Fibroblast of skin of left biceps (primary cell): ENCODE measurements at places on chromosomes 7 and 10.

- DNase-seq, result no peak
Measured at GRCh38 chr10:84762754-84763394, 434.5 kb downstream of the CCSER2 start.

DNA sequence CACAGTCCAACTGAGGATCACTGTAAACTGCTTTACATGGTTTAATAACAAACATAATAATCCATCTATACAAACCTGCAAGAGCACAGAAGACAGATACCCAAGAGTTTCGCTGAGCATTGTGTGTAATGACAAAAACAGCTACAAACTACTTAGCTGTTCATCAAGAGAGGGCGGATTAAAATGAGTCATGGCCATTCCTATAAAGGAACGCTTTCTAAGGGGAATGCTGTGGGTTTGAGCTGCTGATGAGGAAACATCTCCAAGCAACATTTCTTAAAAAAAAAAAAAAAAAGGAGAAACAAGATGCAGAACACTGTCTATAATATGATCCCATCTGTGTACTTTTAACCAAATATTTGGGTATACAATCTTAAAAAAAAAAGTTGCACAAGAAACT, 33.8 kb downstream of the VOPP1 start:
- DNase-seq, result peak; percentile 86

- DNase-seq, result no peak
Measured at GRCh38 chr10:49318755-49319154, 19.8 kb downstream of the C10orf71 start.

DNA sequence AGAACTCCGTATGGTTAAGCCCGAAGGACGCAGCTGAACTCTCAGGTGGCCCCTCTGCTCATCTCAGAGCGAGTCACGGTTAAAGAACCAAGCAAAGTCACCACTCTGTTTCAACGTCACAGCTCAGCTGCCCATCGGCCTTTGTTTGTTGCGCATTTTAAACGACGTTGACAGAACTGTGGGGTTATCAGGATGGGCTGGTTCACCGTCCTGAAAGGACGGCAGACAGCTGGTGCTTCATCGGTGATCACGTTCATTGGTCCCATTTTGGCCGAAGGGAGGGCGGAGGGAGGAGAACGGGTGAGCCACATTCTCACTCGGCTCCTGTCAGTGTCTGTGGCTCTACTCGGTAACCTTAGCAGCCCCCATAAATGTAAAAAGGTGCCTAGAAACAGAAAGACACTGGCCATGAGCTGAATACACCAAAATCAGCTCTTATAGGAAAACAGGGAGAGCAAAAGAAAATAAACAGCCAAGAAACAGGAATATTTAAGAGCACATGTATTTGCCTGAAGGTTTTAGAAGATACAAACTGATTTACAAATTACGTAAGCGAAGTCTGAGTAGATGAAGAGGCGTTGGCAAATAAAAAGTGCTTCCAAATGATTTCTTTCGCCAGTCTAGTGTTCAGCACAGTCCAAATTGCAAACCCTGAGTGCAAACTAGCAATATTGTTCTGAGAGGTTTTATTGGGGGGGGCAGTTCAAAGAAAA, 8.4 kb downstream of the PRKAG2 start:
- no peak for DNase-seq

- no peak for DNase-seq
Measured at GRCh38 chr7:90877201-90877600, 281.1 kb downstream of the CDK14 start.

DNA sequence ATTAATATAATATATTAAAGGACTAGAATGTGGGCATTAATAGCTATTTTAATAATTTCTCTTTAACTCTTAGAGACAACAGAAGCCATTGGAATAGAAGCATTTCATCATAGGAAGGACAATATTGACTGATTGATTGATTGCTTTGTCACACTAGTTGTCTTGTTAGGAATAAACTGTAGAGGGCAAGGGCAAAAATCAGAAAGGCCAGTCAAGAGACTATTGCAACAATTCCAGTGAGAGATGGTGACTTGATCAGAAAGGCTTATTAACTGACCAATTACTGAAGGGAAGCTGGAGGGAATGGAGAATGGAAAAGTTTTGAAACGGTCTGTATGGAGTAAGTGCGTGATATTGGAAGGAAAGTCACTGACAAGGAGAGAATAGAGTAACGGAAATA, 87.3 kb downstream of the RUNDC3B start:
- DNase-seq, result no peak

DNA sequence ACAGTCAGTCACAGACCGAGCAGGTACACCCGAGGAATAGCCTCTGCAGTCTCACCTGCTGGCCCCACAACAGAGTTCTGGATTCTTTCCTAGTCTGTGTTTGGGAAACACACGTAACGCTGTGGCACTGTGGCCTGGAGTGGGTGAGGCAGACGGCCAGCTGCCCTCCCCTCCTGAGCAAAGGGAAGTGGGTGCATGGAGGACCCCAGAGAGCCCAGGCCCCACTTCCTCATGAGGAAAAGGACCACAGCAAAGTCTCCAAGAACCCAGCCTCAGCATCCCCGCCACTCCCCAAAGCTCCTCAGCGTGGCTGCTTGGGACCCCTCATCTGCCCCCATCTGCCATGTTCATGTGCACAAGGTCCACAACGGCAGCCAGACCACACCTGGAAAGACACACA, 530.2 kb downstream of the PTPRN2 start:
- DNase-seq, result no peak

- DNase-seq, result no peak
Measured at GRCh38 chr10:92848037-92848440, 281 bp upstream of the EXOC6 start.

GRCh38 chr10:8298896-8299570, 244.5 kb downstream of the GATA3 start:
- DNase-seq, result no peak

GRCh38 chr7:143892527-143893300, 9.3 kb downstream of the TCAF1 start:
- no peak for DNase-seq

DNA sequence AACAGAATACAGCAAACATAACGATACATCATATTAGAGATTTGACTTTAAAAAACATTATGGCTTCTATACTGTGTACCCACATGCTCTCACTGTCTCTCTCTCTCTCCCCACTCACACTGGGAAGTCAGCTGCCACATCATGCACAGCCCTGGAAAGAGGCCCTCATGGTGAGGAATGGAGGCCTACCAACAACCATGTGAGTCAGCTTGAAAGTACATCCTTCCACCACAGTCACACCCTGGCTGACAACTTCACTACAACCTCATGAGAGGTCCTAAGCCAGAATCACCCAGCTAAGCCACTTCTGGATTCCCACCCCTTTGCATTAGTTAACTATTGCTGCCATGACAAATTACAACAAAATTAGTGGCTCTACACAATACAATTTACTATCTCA, 23.3 kb upstream of the GPR22 start:
- no peak for DNase-seq

DNA sequence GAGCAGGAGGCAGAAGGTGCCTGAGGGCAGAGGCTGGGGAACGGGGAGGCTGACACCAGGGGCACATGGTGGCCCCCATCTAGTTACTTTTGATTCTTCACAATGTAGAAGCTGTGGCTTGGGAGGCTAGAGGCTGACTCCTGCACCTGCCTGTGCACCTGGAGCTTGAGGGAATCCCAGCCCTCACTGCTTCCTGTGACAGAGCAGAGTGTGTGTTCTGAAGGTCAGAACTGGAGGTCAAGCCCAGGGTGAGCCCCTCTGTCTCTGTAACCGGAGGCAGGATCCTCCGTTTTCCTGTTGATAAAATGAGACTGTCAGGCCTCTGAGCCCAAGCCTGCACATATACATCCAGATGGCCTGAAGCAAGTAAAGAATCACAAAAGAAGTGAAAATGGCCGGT, 124.8 kb downstream of the ACTR3B start:
- DNase-seq, result no peak

GRCh38 chr10:77537071-77537470, 100.5 kb downstream of the KCNMA1 start:
- DNase-seq, result no peak

- DNase-seq, result no peak
Measured at GRCh38 chr7:47814905-47815613, 133.2 kb downstream of the PKD1L1 start.

- no peak for DNase-seq
Measured at GRCh38 chr7:127993987-127994386, 37.2 kb downstream of the LRRC4 start.

DNA sequence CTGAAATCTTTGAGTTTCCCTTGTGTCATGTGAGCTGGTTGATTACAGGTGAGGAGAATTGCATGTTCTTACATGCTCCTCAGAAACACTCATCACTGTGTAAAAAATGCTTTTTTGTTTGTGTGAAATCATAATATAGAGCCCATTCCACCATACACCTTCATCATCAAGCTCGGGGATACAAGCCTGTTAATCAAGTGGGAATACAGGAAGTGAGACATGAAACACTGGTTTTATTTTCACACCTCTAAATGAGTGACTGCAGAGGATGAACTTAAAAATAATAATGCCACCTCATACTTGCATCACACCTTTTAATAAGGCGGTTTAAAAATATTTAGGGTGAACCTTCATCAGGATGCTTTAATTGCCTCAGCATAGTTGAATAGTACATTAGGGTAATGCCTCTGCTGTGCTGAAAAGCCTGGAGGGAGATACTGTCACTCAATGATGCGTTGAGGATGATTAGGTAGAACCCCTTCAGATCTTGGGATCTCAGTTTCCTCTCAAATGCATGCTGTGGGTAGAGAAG, 164.6 kb downstream of the AUTS2 start:
- DNase-seq, result no peak

DNA sequence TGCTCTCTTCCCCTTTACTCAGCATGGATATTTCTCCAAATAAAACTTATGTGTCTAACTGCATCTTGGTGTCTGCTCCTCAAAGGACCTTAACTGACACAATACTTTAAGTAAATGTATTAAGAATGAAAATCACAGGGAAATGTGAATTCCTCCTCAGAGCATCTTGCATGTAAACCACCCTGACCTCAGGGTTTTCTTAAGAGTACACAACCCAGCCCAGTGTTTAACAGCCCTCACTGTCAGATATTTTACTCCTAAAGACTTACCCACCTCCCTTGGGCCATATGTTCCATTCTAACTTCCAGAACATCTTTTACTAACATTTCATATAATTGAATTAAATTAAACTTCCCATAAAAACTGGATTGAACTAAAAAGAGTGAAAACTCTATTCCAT, 315.3 kb downstream of the HPSE2 start:
- DNase-seq, result no peak

GRCh38 chr7:84113286-84113685, 81.3 kb downstream of the SEMA3A start:
- DNase-seq, result no peak

- DNase-seq, result no peak
Measured at GRCh38 chr10:35341521-35341920, 5.2 kb downstream of the CCNY start.

- no peak for DNase-seq
Measured at GRCh38 chr10:102657984-102658724, 13.9 kb downstream of the TRIM8 start.

- no peak for DNase-seq
Measured at GRCh38 chr10:58016614-58017013, 251.1 kb downstream of the IPMK start.

GRCh38 chr7:90668992-90669391, 72.9 kb downstream of the CDK14 start:
- DNase-seq, result no peak

GRCh38 chr10:121734589-121735045, 136.4 kb upstream of the FGFR2 start:
- no peak for DNase-seq

DNA sequence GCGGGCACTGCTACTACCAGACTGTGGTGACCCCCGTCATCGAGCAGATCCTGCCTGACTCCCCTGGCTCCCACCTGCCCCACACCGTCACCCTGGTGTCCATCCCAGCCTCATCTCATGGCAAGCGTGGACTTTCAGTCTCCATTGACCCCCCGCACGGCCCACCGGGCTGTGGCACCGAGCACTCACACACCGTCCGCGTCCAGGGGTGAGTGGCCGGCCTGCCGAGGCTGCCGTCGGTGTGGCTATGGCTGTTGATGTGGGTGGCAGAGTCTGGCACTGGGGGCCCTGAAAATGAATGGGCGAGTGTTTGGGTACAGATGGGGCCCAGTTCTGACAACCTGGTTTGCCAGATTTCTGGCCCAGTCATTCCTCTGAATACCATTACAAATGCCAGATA, 15.4 kb downstream of the LIMK1 start:
- no peak for DNase-seq

DNA sequence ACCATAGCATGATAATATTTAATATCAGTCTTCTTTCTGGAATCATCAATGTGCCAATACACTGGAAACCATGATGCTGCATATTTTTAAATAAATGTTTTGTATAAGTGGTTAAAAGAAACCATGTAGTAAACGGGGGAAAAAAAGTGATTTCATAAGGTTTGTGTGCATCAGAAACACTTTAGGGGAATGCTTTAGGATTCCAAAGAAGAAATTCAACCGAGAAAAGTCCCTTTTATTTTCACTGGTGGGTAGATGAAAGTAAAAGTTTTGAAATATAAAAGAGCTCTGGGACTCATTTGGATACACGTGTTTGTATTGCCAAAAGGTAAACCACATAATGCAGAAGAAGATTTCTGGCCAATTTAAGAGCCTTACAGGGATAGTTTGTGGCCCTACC, 11.9 kb upstream of the MACC1 start:
- no peak for DNase-seq

DNA sequence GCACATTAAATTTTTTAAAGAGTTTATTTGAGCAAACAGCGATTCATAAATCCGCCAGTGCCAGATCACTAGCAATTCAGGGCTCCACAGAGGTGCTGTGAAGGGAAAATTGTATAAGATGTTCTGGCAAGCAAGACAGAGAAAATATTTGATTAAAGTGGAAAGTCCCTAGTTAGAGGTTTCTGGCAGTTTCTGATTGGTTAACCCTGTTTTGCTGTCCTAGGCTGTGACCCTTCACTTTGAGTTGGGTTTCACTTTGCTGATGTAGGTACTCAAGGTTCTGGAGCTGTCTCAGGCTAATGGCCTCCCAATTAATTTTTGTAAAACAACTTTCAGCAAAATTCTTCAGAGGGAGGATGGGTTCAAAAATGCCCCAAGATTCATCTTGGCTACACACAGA, 79.4 kb upstream of the NXPH1 start:
- no peak for DNase-seq

DNA sequence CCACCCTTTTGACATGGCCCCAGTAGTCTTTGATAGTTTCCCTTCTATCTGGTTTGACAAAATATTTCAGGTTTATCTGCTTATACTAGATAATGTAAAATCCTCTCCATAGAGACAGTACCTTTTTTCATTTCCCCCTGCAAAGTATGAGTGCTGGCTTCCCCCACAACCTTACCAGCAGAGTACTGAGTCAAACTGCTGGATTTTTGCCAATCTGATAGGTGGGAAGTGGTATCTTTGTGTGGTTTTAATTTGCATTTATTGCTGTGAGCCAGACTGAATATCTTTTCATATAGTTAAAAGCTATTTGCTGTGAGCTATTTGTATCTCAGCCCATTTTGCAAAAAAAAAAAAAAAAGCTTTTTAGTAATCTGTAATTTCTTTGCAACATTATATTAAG, 32.1 kb upstream of the HECTD2 start:
- peak; percentile 19 for DNase-seq

GRCh38 chr10:46264336-46264735, 22.5 kb upstream of the ANTXRL start:
- no peak for DNase-seq

GRCh38 chr7:2478800-2479199, 2.6 kb upstream of the GRIFIN start:
- no peak for DNase-seq
